ENCODE measurements at places on chromosomes 12 and 14.

- no peak for DNase-seq
Observed at GRCh38 chr12:111393700-111394300, 11.9 kb upstream of the SH2B3 start.

- no peak for DNase-seq
Observed at GRCh38 chr14:51460011-51460410, 191.7 kb upstream of the FRMD6 start.

DNA sequence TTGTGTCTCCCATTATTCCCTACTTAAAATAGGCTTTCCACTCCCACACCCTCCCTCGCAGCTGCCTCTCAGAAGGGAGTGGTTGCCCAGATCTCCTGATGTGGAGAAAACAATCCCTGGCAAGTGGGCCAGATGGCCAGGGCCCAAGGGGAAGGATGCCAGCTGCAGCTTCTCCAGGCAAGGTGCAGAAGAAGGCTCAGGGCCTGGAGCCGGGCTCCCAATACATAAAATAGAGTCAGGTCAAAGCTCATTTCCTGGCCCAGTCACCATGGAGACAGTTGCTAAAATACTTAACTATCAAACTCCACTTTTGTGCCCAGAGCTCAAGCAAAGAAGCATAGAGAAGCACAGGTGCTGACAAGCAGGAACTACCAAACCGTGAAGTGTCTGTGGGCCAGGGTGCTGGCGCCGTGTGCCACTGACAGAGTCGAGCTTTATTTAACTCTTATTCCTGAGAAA lies 45.7 kb upstream of the ITPR2 start:
- DNase-seq = no peak

GRCh38 chr12:78004249-78005093 lies 173.8 kb downstream of the NAV3 start:
- DNase-seq = no peak

- DNase-seq = no peak
Observed at GRCh38 chr12:4216187-4216927, 57.2 kb upstream of the CCND2 start.

DNA sequence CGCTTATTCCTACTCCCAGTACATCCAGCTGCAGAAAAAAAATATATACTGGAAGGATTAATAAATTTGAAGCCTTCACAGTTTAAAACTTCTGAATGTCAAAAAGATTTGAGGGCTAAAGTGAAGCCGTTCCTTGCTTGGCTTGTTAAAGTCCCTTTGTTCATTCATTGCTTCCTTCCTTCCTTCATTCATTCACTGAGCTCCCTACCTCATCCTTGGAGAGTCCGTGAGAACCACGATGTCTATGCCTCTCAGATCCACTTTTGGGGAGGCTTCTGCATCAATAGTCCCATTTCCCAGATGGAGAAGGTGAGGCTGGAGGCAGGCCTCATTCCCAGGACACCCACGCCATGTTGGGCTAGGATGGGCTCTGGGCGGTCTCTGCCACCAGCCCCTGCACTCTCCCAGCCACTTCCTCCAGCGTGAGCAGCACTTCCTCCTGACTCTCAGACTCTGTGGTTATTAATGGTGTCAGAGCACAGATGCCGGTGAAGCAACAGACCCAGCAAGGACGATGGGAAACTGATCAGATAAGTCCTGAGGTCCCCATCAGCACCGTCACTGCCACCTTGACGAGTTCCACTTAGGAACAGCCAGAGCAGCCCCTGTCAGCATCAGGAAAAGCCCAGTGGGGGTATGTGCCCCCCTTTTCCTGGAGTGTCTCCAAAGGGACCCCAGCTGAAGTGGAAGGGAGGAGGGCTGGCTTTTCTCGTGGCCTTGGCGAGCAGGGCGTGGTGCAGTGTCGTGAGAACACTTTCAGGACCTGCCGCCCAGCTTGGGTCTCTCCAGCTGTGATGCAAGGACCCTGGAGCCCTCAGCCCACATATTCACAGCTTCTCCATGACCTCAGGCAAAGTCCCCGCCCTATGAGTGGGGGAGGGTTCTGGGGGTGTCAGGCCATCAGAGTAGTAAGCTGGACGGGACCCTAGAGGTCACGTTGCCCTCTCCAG lies 21.2 kb downstream of the ASB2 start:
- DNase-seq = no peak

DNA sequence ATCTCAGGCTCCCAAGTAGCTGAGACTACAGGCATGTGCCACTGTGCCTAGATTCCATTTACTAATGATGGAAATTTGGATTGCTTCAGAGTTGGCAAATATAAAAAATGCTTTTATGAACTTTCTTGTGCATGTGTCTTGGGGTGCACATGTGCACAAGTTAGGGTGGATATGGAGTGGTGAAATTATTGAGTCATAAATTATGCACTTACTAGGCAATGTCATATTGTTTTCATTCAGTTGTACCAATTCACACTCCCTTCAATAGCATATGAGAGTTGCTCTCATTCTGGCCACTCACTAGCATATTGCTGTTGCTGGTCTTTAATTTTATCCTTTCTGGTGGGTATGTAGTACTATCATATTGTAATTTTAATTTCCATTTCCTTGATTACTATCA lies 45.7 kb upstream of the KRAS start:
- DNase-seq = no peak

- no peak for DNase-seq
Observed at GRCh38 chr14:34171431-34172172, 220.7 kb upstream of the EGLN3 start.

DNA sequence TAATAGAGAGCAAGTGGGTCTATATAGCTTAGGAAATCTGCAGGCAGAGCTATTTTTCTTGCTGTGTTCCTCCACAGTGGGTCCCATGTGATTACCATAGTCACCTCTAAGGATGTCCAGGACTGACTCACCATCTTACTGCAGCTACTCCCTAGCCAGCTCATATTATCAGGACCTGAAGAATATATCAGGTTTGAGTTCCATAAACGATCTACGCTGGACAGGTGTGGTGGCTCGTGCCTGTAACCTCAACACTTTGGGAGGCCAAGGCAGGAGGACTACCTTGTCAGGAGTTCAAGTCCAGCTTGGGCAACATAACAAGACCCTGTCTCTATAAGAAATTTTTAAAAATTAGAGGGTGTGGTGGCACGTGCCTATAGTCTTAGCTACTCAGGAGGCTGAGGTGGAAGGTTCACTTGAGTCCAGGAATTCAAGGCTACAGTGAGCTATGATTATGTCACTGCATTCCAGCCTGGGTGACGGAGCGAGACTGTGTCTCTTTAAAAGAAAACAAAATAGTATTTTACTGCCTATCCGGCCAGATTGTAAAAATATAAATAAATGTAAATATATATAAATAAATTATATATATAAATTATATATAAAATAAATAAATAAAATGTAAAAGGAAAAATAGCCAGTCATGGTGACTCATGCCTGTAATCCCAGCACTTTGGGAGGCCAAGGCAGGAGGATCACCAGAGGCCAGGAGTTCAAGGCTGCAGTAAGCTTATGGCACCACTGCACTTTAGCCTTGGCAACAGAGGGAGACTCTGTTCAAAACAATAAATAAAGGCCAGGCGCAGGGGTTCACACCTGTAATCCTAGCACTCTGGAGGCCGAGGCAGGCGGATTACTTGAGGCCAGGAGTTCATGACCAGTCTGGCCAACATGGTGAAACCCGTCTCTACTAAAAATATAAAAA lies 6.9 kb upstream of the SPRYD4 start:
- DNase-seq = no peak

GRCh38 chr14:52910572-52910971 lies 40.3 kb downstream of the FERMT2 start:
- no peak for DNase-seq

DNA sequence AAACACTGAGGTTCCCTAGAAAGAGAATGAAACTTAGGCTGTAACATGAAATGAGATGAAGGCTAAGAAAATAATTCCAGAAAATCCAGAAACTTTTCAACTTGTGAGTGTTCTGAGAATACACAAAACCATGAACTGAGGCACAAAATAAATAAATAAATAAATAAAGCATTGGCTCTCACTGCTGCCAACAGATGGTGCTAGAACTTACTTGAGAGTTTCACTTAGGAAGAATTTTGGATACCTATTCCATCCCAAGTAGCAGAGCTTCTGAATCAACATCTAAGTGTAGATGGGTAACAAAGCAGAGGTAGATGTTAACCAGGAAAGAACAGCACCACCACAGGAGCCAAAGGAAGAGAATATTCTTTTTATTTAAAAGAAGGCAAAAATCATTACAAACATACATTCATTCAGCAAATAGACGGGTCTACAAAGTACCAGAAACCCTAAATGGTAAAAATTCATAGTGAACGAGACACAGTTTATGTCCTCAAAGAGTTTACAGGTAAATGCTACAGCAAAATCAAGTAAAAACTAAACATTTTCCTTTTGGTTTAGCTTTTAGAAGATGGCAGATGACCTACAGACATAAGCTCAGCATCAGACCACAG lies 16.7 kb downstream of the EPS8 start:
- no peak for DNase-seq

GRCh38 chr14:80872645-80873044 lies 68.9 kb downstream of the CEP128 start:
- no peak for DNase-seq

- no peak for DNase-seq
Observed at GRCh38 chr12:30631740-30632139, 63.9 kb downstream of the IPO8 start.

DNA sequence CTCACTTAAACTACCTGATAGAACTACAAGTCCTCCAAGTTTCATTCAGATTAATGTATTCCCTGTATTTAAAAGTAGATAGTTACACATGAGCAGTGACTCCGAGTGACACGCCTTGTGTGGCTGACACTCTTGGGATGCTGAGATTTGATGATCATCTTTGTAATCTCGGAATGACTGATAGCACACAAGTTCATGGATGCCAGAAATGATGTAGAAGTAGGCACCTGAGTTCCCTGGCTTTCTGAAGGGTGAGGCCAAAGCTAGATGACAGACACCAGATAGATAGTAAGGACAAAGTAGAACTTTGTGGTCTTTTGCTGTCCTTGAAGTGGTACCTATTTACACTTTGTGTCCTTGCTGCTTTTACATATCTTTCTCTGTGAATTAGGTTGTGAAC lies 491.2 kb downstream of the PCNX1 start:
- DNase-seq = no peak

DNA sequence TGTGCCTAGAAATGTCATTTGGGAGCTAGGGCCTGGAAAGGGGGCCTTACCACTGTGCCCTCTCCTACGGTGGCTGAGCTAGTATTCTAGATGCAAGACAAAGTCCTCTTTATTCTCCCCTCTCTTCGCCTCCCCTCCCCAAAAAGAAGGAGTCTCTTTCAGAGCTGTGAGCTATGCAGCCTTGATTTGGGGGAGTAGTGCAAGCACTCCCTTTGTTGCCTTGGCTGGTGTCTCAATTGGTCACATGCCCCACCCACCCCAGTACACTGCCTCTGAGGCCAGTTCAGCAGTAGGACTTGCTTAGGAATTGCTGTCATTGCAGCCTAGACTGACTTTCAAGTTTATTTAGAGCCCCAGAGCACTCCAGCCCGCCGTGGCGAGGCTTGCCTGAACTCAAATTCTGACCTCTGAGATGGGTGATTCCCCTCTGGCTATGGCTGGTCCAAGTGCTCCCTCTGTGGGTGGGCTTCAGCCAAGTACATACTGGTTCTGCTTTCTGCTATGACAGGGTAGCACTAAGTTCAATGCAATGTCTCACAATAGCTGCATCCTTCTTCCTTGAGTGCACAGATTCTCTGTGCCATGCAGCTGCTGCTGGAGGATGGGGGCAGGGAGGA lies 37.0 kb upstream of the FBXO33 start:
- no peak for DNase-seq

DNA sequence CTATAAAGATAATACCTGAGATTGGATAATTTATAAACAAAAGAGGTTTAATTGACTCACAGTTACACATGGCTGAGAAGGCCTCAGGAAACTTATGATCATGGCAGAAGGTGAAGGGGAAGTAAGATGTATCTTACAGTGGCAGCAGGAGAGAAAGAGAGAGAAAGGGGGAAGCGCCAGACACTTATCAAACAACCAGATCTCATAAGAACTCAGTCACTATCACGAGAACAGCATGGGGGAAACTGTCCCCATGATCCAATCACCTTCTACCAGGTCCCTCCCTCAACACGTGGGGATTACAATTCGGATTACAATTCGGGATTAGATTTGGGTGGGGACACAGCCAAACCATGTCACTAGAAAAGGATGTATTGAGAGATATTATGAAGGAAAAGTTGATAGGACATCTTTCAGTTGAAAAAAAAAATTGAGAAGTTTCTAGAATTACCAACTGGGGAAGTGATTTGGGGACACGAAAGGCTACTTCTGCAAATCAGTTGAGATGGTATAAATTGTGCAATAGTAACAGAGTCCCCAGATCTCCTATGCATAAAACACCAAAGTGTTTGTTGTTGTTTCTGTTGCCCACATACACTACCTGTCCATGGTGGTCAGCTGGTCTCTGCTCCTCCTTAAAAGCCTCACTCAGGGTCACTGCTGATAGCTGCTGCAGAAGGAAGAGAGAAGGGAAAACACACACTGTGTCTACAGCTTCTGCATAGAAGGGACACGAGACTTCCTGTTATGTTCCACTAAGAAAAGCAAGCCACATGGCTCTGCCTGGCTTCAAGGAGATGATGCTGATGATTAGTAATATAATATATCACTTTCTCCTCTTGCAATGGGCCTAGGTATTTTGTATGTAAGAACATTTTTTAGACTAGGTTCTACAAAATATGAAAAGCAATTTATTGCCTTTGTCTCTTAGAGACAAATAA lies 465.5 kb downstream of the PDZRN4 start:
- DNase-seq = no peak

GRCh38 chr12:5187136-5187535 lies 143.5 kb downstream of the KCNA5 start:
- DNase-seq = no peak

DNA sequence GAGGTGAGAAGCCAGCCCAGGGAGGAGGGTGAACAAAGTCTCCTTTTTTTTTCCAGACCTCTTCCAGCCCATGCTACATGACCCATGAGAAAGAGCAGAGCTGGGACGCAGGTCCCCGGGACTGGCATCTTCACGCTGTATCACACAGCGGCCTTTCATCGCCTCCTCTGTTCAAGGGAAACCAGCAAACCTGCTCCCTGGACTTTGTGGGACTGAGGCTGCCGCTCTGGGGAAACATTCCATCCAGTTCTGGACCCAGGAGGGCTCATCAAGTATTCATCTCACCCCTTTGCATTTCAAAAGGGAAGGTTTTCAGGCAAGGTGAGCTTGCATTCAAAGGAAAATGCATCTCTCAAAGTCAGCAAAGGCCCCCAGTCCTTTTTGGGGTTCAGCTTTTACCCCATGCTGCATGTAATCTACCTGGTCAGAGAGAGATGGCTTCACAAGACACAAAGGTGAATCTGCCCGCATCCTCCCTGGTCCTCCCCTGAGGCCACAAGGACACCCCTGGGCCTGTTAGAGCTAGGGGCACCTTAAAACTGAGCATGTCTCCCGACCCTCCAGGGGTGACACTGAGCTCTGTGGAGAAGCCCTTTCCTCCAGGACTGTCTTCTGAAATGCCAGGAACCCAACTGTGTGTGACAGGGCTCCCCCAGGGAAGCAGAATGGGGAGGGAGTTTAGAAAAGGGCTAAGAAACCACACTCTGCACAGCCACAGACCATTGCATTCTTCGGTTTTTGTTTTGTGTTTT lies 21.2 kb upstream of the MEG3 start:
- DNase-seq = no peak

DNA sequence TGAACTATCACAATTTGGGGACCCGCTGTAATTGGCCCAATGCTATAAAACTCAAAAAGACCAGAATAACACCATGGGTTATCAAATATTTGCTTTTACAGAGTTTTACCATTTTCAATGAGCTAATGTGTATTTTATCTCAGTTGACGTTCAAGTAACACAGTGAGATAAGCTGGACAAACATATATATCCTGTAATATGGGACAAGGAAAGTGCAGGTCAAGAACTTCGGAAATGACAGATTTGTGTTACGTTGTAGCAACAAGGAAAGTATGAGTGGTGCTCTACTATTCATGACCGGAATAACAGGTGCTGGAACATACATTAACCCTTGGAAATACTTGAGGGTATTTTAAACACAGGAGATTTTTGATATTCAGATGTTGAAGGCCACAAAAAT lies 566.4 kb upstream of the FLRT2 start:
- no peak for DNase-seq

All from stimulated activated CD8-positive, alpha-beta memory T cell treated with anti-CD3 and anti-CD28 coated beads, Interleukin-2, amount 100 ng/mL, for 48 hours (primary cell).